ENCODE measurements at places on chromosomes 5 and 9.

DNA sequence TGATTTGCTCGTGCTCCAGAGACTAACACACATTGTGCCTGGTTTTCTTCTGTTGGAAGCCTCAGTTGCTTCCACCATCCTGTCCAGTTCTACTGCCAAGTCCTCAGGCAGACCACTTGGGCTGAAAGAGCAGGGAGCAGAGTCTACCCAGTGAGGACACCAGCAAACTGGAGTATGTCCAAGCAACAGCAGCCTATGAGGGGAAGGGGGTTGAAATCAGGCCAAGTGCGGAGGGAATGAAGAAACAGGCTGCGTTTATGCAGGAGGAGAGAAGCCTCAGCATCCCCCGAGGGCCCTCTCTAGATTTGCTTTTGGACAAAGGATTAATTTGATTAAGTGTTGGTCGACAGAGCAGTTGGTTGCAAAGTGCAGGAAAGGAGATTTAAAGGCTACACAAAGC lies 14.5 kb downstream of the DOCK2 start:
- peak; percentile 78 for DNase-seq

DNA sequence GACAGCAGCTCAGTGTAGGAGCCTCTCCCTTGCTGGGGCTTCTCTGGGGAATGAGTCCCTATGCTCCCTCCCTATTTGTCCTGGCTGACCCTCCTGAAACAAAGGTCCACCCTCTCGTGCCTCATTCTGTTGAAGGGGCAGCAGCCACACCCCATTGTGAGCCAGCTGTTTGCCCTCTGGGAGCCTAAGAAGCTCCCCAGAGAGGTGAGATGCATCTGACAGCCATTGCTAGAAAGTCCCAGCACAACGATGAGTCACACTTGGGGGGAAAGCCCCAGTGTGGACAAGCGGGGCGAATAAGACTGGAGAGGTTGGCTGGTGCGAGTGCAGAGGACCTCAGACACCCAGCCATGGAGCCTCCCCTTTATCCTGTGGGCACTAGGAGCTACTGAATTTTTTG lies 101.4 kb downstream of the PPARGC1B start:
- peak; percentile 65 for DNase-seq

- no peak for DNase-seq
Measured at GRCh38 chr5:176743136-176743861, 67.1 kb upstream of the UNC5A start.

- peak; percentile 29 for DNase-seq
Measured at GRCh38 chr5:56055287-56055686, 60.5 kb upstream of the IL6ST start.

GRCh38 chr9:89780959-89781358 lies 176.1 kb downstream of the GADD45G start:
- DNase-seq: no peak

- DNase-seq: peak; percentile 55
Measured at GRCh38 chr9:111691672-111692329, 30.4 kb downstream of the GNG10 start.

- peak; percentile 99 for DNase-seq
Measured at GRCh38 chr5:140251527-140251973, 51.4 kb downstream of the PFDN1 start.

DNA sequence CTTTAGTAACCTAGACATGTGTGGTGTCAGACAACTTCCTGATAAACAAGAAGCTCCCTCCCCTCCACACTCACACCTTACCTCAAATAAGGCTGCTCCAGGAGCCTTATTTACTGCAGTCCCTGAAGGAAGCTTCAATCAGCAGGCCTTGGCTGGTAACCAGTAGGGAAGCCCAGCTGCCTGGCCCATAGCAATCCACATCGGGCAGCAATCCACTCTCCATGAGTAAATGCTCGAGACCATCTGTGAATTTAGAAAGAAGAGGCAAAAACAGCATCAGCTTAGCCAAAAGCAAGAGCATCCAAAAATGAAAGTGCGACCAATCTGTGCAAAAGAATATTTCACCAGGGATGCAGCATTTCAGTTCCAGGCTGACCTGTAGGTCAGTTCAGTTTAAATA lies 213.3 kb upstream of the TUSC1 start:
- DNase-seq: no peak

- DNase-seq: no peak
Measured at GRCh38 chr9:21428235-21428634, 12.0 kb upstream of the IFNA1 start.

DNA sequence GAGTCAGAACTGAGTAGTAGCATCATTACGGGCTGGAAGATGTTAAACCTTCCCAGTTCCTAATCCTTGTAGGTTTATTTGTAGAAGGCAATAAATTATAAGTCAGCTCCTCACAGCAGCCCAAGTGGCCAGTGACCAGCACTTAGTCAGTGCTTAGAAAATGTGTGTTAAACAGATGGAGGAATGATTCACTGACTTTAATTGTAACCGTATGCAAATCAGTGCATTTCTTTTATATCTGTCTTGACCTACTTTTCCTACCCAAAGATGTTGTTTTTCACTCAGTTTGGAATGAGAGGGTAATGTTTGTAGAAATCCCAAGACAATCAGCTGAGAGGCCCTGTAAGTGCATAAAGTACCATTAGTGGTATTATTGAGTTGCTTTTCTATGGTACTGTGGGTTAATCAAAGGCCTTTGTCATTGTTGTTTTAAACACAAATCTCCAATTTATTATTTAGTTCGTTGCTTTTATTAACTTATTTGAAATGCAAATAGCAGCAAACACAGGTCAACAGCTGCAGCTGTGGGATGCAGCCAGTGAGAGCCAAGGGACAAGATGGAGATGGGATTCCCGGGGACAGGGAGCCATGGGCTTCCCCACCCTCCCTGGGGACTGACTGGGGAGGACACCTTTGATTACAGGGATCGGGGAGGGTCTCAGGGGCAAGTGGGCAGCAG lies 49.8 kb downstream of the MAP1B start:
- peak; percentile 95 for DNase-seq

DNA sequence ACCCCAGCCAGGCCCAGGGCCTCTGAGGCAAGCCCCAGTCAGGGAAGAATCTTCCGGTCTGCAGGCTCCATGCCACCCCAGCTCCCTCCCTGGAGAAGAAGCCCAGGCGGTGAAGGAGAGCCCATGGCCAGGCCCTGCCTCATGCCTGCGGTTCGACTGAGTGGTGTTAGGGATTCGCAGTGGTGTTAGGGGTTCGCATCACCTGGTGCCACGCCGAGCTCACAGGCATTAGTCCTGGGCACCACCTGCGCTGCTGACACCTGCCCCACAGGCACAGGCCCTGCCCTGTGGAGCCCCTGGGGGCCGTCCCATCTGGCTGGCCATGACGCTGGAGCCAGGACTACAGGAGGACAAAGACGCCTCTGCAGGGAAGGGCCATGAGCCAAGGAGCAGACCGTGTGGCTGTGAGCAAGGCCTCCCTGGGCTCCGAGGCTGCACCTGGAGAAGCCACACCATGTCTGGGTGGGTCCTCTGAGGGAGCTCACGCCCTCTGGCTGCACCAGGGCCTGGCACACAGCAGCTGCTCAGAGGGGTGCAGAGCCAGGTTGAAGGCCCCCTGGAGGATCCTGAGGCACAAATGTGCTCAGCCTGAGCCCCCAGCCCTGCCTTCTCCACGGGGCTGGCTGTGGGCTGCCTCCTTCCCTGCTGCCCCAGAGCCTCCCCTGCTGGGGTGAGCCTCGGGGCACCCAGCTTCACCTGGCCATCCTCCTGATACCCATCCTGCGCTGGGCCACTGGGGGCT lies 27.6 kb upstream of the RNF130 start:
- DNase-seq: no peak

DNA sequence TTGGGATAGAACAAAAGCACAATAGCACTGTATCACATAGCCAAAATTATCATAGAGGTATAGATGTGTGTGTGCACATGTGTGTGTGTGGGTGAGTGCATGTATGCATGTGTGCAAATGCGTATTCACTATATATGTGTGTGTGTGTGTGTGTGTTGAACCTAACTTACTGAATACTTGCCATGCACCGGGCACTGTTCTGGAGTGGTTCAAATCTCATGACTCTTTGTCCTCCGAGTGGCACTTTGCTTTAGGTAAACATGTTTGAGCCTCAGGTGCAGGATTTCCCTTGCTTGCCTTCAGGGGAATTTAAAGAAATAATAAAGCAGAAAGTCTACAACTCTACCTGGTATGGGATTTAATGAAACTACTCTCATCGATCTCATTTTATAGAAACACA lies 183.5 kb upstream of the GDNF start:
- DNase-seq: no peak

- no peak for DNase-seq
Measured at GRCh38 chr9:87749335-87750035, 23.6 kb downstream of the CTSL start.

GRCh38 chr5:56326770-56327169 lies 93.6 kb upstream of the ANKRD55 start:
- no peak for DNase-seq

DNA sequence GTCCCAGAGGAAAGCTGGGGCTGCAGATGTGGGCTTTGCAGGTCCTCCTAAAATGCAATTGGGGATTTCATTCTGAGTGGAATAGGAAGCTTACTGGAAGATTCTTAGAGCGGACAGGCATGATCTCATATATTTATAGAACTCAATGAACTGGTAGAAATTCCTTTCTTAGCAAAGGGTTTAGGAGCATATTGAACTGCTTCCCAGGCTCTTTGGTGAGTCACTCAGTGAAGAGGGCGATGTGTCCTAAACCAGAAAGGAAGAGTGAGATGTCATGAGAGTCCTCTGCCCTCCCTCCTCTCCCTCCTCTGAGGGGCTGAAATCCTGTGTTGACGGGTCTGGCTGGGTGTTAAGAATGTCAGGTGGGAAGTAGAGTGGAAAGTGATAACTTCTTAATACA lies 26.3 kb upstream of the SEMA6A start:
- no peak for DNase-seq

DNA sequence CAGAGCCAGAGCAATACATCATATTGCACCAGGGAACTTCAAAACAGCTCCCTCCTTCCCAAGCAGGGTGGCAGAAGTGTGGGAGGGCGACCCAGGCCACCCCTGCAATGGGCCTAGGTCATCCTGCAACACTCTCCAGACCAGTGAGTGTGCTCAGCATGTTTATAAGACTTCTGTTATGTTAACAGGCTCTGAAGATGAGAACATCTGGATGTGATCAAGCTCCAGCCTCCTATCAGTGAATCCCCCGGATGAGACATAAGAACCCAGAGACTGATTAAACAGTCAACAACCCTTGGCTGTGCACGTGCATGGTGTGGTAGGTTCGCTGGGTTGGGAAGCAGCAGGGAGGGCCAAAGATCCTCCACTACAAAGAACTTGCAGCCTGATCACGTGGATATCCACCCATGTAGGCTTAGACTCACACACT lies 63.3 kb downstream of the ABCA1 start:
- no peak for DNase-seq

DNA sequence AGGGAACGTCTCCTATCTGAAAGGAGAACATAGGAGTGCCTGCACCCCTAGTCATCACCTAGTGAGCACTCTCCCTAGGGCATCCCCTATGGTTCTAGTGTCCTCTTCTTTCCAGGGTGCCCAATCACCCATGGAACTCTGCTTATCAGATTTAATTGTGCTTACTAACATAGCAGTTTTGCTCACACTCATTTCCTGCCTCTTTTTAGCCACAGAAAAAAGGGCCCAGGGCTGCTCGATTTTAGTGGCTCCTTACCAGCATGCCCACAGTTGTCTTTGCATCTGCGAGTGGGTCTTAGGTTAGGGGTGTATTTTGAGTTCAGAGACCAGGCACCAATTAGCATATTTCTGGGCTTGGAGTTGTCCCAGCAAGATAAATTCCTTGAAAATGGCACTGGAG lies 1110.2 kb downstream of the TAF11L14 start:
- DNase-seq: peak; percentile 40

DNA sequence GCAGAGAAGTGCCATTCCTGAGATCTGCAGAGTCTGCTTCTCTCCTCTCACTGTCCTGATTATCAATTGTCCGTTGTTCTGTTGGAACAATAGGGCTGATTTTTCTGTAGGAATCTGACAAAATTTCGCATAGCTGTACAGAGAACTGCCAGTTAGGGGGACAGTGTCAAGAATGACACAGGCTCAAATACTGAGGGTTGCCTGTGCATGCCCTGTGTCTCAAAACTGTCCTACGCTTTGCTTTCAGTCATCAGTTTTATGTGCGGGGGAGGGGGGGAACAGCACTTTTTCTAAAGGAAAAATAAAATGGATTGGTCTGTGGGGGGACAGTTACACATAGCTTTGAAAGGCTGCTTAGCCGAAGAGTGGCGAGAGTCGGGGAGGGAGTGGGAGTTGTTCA lies 248.6 kb downstream of the PDZD2 start:
- DNase-seq: no peak

DNA sequence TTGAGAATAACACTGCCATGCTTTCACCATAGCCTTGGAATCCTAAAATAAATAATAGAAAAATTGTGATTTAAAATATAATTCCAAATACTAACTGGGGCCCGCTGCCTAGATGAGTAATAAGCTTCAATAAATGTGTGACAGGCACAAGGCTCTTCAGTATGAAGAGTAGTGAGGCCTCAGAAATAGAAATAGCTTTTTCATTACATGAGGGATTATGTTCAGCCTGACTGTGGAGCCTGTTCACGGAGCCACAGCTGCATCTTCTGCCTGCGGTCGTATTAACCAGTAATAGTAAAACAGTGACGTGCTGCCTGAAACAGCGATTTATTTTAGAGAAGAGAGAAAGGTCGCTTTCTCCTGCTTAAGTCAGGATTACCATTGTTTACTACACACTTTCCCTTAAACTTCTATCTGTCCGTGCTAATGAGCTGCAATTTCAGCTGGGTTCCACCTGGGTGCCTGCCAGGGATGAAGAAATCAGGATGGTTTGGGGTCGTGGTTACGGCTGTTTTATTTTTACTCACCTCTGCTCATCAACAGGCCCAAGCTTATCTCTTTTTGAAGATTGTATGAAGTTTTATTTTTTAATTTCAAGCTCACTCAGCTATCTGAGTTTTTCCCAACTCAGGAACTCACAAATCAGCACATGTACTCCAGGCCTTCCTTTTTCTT lies 284.9 kb upstream of the WWC1 start:
- no peak for DNase-seq

GRCh38 chr5:132083071-132083678 lies 9.6 kb downstream of the CSF2 start:
- no peak for DNase-seq

GRCh38 chr5:151318850-151319732 lies 15.5 kb upstream of the SLC36A3 start:
- peak; percentile 34 for DNase-seq

- DNase-seq: no peak
Measured at GRCh38 chr9:101055516-101055915, 27.0 kb downstream of the PLPPR1 start.

GRCh38 chr9:72952381-72952690 lies 517 bp downstream of the ALDH1A1 start:
- no peak for DNase-seq

GRCh38 chr5:143605403-143606005 lies 202.0 kb upstream of the NR3C1 start:
- peak; percentile 37 for DNase-seq

- DNase-seq: no peak
Measured at GRCh38 chr5:164256954-164257353, 751.5 kb downstream of the MAT2B start.

GRCh38 chr9:110207071-110207641 lies 803 bp downstream of the C9orf152 start:
- DNase-seq: no peak

DNA sequence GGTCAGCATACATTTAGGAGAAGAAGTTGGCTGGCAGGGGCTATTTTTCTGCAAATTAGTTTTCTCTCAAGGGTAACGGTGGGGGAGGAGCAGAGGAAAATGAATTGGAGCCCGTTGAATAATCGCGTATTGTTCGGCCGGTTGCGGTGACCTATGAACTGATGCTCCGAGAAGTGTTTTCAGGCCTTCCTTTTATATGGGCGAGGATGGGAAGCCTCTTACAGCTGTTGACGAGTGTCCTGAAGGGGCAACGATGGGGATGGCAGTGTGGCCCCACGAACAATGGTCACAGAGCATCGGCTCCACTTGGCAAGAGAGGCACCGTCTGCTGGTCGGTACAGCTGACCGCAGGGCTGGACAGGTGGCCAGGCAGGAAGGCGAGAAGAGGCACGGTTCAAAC lies 400.7 kb downstream of the ZSWIM6 start:
- no peak for DNase-seq
